Activated CD4-positive, alpha-beta T cell treated with anti-CD3 and anti-CD28 coated beads, Interleukin-2, amount 10 ng/mL, durations not matched to agents 24 days and 14 days (primary cell): ENCODE measurements at places on chromosomes 4 and X.

- no peak overlapping the region for H3K27ac ChIP-seq
- DNase-seq: no peak
- peaks cover 2% of the 10 kb centered on the region for H3K4me1 ChIP-seq
Observed at GRCh38 chr4:117817301-117817700, 217.0 kb upstream of the NDST3 start.

DNA sequence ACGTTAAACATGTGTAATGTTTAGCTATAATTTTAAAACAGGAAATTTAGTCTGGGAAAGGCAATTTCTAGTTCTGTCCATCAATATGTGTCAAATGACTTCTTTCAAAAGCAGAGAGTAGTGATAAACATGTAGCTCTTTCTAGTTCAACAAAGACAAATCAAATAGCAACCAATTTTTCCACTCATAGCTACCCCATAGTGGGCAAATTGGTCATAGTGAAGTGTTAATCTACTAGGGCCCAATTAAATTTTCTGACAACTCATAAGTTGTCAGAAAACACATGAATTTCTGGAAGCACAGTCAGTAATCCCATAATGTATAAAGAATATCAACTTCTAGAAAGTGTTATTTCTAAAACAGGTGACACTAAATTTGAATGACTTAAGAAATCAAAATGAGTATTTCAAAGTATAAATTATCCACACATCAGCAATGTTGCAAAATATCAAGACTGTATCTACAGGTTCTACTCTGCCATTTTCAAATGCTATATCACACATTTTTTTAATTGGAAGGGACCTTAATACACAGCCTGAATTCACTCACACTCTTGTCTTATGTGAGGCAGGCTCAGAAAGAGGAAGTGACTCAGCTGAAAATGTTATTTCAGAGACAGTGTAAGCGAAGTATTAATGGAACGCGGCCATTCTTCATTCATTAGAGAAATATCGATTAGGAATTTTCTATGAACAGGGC lies 7.7 kb downstream of the OCIAD2 start:
- H3K4me1 ChIP-seq: peaks cover 34% of the 10 kb centered on the region
- peaks cover 63% of the 10 kb centered on the region for H3K36me3 ChIP-seq
- H3K4me3 ChIP-seq: peak overlapping the region; percentile 57
- DNase-seq: no peak
- H3K27me3 ChIP-seq: no peaks in the 10 kb centered on the region

GRCh38 chr4:125390727-125391126 lies 76.0 kb downstream of the FAT4 start:
- no peaks in the 10 kb centered on the region for H3K36me3 ChIP-seq
- no peak overlapping the region for H3K4me3 ChIP-seq
- no peak for DNase-seq
- H3K27ac ChIP-seq: no peak overlapping the region

DNA sequence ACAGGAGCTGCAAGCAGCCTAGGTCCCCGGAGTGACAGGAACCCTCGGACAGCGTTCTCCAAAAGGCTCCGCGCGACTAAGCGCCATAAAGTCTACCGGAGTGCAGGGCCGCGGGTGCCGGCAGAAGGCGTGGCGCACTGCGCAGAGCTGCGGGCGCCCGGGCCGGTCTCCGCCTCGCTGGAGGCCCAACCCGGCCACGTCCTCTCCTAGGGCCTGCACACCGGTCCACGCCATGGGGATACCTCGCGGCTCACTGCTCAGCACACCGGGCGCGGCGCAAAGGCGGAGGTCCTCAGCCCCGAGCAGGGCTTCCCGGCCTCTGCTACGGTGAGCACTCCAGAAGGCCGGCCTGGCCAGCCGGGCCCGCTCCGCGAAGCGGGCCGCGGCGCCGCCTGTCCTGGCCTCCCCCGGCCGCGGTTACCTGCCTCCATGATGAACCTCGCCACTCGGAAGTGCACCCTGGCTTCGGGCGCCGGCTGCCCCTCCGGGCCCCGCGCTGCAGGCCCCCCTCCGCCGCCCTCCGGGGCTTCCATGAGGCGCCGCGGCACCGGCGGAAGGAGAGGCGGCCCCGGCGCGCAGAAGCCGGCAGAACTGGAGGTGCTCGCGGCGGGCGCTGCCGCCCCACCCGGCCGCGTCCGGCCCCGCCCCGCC lies at the start of gene CCNQ:
Gene CCNQ (minus strand): TSS at position 599 of the 651 bp plus-strand sequence. CDS start 66 bp downstream, at position 533.
- H3K27me3 ChIP-seq: no peaks in the 10 kb centered on the region
- H3K4me3 ChIP-seq: peak within 1 kb of the TSS; percentile 88
- peak within 1 kb of the TSS; percentile 73 for H3K27ac ChIP-seq
- peaks cover 22% of the 10 kb centered on the region for H3K4me1 ChIP-seq
- peaks cover 2% of the 10 kb centered on the region for H3K36me3 ChIP-seq

- H3K27me3 ChIP-seq: no peaks in the 10 kb centered on the region
- H3K36me3 ChIP-seq: no peaks in the 10 kb centered on the region
- no peak overlapping the region for H3K27ac ChIP-seq
- H3K4me1 ChIP-seq: no peaks in the 10 kb centered on the region
- H3K4me3 ChIP-seq: no peak overlapping the region
Observed at GRCh38 chr4:20178902-20179576, 72.7 kb upstream of the SLIT2 start.

DNA sequence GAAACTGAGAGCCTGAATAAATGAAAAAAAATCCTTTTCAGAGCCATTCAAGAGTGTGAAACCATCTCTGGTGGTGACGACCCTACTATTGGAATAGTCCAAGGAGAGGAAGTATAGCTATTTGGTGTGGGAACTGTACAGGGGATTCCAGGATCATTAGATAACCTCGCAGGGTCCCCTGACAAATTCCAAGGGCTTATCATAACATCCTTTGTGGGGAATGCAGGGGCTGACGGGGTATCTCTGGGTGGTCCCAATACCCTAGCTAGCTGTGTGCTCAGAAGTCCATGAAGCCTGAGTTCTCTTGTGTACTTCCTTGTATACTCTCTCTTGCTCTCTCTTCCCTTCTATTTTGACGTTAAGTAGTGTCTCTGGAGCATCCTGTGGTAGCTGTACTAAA lies 13.8 kb upstream of the PLAC1 start:
- H3K4me3 ChIP-seq: no peak overlapping the region
- no peaks in the 10 kb centered on the region for H3K27me3 ChIP-seq

DNA sequence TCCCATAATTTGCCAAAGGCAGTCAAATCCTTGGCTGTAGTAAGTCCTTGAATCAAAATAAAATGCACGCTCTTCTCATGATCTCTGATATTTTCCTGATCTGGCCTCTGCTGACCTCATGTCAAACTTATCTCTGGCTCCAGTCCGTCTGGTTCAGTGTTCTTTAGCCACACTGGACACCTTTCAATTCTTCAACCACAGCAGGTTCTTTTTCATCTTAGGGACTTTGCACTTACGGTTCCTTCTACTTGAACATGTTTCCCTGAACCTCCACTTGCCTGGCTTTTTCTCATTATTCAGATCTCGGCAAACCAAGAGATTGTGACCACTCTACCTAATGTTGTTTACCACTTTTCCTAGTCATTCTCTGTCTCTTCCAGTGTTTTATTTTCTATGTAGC lies 10.3 kb downstream of the ENPEP start:
- H3K4me1 ChIP-seq: no peaks in the 10 kb centered on the region
- peaks cover 28% of the 10 kb centered on the region for H3K27me3 ChIP-seq
- no peaks in the 10 kb centered on the region for H3K36me3 ChIP-seq
- no peak overlapping the region for H3K27ac ChIP-seq
- H3K4me3 ChIP-seq: no peak overlapping the region
- DNase-seq: no peak
